Progenitor cell of endocrine pancreas (in vitro differentiated cells): ENCODE measurements at places on chromosomes 3 and 15.

GRCh38 chr15:63556246-63556645 lies 40.9 kb upstream of the FBXL22 start:
- DNase-seq = no peak

DNA sequence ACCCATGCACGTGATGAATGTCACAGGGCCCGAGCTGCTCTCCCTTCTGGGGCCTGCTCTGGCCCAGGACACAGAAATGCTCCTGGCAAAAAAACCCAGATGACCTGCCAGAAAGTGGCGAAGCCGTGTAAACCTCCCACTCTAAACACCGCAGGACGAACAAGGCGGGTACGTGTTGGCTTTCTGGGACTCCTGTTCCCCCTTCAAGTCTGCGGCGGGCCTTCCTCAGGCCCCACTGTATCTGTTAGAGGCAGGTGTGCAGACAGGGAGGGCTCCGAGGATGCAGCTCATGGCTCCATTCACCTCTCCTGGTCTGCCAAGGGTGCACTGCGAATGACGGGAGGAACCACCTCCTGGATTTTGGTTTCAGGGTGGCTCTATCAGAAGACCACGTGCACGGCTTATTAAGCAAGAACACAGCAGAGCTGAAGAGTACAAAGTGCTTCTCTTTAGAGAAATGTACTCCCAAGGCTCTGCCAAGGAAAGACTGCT lies 173.8 kb downstream of the ADAMTS17 start:
- DNase-seq = no peak

DNA sequence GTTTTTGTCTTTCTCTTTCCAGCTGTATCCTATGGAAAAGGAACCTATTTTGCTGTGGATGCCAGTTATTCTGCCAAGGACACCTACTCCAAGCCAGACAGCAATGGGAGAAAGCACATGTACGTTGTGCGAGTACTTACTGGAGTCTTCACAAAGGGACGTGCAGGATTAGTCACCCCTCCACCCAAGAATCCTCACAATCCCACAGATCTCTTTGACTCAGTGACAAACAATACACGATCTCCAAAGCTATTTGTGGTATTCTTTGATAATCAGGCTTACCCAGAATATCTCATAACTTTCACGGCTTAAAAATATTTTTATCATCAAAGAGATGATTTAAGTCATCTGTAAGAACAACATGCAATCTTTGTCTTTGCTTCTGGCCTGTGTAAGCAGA lies 44.9 kb upstream of the PARP14 start:
- no peak for DNase-seq

- no peak for DNase-seq
Observed at GRCh38 chr3:32940726-32941125, 10.7 kb upstream of the CCR4 start.

- no peak for DNase-seq
Observed at GRCh38 chr3:94616833-94617232, 554.0 kb downstream of the NSUN3 start.

DNA sequence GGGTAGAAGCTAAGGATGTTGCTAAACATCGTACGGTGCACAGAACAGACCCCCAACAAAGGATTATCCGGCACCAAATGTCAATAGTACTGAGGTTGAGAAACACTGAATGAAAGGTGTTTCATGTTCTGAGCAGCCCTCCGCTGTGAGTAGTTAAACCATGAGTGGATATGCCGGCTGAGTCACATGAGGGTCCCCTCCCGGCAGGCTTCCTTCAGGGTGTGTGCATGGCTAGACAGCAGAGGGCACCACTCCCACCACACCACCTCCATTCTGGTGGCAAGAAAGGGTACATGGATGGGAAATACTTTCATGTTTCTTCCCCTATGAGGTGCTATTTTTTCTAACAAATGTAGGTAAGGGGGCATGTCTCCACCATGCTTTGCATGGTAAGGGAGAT lies 128.3 kb upstream of the SEMA6D start:
- DNase-seq = no peak

DNA sequence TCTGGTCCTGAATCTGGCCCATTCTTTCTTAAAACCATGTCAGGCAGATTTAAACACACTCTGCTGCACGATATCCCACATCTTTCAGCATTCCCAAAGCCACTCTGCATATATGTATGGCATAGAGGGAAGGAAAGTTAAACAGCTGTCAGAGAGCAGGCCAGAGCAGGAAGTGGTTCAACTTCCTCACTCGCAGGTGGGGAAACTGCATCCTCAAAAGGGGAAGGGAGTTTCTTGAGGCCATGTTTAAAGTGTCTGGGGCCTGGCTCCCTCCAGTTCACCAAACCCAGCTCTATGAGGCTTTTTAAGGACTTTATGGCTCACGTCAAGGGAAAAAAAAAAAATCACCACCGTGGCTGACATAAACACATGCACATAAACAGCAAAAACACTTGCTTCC lies 123.1 kb downstream of the OPA1 start:
- no peak for DNase-seq

DNA sequence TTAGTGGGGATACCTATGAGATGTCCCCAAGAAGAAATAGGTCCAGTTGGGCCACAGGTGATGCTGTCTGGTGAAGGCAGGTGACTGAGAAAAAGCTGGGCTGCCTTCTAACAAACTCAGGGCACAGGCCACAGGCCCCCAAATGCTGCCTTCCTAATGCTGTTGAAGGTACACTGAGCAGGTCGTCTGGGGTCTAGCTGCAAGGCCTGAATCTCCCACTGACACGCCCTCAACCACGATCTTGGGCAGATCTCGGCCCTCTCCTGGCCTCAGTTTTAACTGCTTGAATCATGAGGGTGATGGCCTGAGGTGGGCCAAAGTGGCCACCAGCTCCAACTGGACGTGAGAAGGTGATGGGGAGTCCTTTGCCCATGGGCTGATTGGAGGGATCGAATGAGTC lies 2.1 kb upstream of the ACSBG1 start:
- no peak for DNase-seq

- DNase-seq = no peak
Observed at GRCh38 chr3:60294181-60294580, 957.1 kb downstream of the FHIT start.

DNA sequence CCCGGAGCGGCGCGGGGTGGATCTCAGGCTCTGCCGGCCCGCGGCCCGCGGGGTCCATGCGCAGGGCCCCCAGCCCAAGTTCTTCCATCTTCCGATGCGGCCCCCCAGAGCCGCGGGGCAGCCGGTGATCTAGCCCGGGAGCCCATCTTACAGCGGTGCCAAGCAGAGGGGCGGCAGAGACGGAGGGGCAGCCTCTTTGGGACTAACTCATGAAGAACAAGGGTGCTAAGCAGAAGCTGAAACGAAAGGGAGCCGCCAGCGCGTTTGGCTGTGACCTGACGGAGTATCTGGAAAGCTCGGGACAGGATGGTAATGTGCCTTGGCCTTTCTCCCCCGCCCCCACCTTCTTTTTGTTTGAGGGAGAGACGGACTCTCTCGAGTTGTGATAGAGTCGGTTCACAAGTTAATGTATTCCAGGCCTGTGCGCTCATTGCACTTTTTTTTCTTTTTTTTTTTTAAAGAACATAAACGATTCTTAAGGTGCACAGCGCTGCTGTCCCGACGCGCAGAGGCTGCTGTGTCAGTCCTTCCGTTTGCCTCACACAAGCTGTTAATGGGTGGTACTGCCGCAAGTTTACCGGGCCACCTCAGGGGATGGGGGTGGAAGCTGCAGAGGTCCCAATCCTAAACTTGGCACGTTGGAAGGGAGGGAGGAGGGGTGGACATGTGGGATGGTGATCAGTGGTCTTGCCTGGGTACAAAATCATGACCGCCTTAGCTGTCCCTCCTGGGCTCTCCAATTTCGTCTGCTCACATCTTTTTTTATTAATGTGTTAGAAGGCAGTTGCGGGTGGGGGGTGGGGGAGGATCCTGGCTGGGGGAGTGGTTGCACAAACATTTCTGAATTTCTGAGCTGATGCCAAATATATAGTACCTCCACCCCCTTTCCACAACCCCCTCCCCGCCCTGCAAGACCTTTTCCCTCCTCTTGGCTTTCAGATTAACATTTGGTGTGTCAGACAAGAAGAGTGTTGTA lies 801 bp downstream of the ARHGAP31 start:
- no peak for DNase-seq

DNA sequence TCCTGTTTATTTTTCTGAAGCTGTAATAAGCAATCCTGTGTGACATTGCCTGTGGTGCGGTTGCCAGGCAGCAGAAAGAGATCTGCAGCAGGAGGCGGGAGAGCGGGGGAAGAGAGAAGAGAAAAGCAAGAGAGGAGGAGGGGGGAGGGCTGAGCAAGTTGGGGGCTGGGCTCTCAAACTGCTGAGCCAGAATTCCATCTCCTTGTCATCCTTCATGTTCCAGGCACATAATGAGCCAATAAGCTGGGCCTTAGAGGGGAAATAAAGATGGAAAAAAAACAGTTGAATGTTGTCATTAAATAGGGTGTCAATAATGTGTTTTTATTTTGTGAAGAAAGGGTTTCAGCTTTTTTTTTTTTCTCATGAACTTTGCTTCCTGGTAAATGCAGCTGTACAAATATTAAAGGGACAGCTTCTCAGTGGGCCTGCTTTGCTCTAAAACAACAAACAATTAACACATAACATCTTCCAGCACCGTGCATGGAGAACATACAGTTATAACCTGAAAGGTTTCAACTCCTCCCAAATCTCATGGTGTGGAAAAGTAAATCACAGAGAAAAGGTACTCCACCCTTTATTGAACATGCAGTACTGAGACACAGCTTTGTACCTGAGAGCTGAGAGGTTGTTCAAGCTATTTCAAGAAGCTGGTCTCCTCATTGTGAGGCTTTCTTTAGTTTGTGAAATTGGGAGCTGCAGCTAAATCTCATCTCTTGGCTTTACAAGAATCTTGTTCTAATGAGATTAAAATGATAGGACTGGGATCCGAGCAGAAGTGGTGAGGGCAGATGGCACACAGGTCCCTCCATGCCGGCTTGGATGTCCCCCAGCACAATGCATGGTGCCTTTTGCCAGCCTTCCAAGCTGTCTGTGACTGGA lies 451.1 kb upstream of the KCNMB2 start:
- DNase-seq = peak; percentile 24

- DNase-seq = no peak
Observed at GRCh38 chr3:10249833-10250232, 1.6 kb downstream of the TATDN2 start.

DNA sequence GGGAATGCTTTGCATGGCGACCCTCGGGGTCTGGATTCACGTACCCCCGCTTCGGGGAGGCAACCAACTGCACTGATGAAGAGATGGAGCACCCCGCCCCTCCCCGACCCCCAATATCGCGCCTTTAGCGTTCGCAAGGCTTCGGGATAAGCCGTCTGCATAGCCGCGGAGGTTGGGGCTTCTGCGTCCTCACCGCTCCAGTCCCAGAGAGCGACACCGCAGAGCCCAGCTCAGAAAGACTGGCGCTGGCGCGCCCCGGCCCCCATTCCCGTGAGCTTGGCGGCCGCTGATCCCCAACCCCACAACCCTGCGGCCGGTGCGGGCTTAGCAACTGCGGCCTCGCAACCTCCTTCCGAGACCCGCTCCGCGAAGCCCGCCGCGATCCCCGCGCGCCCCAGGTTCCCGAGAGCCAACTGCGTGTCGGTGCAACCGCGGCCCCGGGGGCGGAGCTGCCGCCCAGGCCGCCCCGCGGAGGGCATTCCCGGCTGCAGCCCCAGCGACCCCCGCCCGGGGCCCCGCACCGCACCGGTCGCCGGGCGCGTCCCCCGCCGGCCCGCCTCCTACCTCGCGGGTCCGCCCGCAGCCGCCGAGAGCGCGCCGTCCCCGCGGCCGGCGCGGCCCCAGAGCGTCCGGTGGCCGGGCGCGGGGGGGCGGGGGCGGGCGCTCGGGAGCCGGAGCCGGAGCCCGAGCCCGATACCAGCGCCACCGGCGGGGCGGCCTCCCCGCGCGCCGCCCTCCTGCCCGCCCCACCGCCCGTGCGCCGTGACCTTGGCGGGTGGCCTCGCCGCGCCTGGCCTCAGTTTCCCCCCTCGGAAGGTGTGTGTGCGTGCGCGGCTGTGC lies 79.5 kb downstream of the IQSEC1 start:
- peak; percentile 38 for DNase-seq

DNA sequence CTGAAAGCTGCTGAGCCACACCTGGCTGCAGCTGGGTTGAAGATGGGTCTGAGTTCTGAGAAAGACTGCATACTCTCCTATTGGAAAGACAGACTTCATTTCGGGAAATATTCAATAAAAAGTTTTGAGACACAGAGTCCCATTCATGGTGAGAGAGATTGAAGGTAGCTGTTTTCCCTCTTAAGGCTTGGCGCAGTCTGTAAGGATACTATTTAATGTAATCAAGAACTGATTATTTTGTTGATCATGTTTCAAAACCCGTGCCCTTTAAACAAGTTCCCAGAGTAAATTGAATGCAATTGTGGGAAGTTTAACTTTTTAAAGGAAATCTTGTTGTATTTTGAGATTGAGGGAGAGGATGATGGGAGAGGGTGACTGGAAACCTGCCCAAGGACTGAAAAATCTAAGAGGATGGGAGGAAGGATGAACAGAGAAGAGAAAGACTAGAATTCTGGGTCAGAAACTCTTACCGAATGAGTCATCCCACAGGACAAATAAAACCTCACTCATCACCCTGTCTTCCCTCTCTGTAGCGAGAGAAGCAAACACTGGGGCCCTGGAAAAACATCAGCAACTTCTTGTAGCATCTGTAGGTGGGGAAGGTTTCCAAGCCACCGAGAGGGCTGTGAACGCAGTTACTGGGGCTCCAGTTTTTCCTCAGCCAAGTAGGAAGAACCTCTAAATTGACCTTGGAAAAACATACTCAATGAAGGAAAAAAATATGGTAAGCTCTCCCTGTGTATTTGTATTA lies 193.2 kb upstream of the TPRG1 start:
- DNase-seq = no peak
